ENCODE measurements at places on chromosomes 4 and X.

DNA sequence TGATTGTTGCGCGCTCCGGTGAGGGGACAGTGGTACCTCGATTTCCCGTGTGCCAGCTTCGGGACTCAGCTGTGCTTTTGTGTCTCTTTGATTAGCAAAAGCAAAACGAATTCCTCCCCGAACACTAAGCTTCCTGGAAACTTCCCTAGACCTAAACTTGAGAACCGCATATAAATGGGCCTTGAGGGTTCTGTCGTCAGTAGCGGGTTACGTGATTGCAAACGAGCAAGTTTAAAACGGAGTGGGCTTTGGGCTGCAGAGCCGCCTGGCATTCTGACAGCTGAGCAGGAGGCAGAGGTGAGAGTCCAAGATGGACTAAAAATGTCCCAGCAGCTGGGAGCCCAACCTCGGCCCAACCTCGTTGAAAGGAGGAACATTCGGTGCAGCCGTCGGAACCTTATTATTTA lies 1.2 kb upstream of the TAPT1 start:
- DNase-seq: no peak

DNA sequence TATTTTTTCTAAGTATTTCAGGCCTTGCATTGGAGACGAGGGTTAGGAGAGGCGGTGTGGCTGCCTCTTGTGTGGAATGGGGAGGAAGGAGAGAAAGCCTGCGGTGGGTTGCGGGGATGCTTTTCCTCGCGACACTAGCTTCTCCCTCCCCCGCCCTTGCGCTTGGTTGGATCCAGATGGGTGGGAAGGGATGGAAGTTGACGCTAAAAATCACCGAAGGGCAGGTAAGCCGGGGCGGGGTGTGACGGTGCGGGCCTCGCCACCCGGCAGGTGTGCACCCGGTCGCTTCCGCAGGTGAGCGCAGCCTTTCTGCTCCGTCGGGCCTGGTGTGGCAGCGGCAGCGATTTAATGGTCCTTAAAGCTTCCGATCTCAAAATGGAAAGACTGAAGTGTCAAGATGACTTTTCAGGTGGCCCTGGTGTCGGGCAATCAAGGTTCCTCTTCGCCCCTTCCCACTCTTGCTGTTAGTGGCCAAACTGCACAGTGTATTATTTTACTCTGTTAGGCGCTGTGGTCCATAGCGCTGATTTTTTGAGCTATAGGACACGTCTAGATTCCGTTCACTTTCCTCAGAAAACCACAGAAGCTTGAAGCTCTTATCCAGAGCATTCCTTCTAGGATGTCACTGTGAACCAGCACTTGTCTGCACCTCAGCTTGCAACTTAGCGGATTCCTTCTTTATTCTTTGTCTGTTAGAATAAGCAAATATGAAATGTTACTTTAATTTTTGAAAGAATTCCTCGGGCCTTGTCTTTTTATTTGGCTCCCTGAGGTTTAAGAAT lies 765 bp downstream of the ENOPH1 start:
- DNase-seq: no peak

DNA sequence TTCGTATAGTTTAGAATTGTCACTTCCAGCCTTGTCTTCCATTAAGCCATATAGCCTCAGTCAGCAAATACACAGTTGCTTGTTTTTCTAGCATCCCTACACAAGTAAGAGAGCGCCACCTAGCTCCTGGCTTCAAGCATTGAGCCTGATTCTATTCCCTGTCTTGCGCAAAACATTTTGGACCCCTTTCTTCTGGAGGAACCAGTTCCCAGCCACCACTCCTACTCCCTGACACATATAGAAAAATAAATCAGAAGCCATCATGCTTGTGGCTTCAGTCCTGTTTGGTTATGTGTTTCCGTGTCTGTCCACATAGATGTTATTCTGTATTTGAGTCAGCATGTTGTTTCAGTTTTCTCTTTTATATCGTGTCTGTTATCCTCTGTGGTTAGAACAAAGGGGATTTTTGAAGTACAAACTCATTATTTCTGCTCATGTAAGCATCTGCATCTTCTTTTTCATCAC lies 59.9 kb downstream of the GK start:
- DNase-seq: peak; percentile 14

- DNase-seq: no peak
Observed at GRCh38 chrX:41198410-41198809, 113.2 kb downstream of the USP9X start.

GRCh38 chr4:3121110-3121509 lies 46.6 kb downstream of the HTT start:
- DNase-seq: no peak

DNA sequence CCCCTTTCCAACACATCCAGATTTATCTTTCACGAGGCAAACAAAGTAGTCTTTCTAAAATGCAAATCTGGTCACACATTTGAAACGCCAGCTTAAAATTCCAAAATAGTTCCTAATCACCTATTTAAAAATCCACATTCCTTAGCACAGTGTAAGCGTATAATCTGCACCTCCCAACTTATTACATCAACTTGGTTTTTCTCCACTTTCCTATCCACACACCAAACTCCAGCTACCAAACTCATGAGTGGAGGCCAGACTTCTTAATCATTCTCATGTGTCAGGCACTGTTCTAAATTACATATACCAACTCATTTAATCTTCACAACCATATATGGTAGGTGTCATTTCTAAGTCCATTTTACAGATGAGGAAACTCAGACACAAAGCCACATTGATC lies 33.8 kb downstream of the ENOX2 start:
- no peak for DNase-seq

- DNase-seq: no peak
Observed at GRCh38 chr4:150087006-150087405, 8.8 kb downstream of the DCLK2 start.

DNA sequence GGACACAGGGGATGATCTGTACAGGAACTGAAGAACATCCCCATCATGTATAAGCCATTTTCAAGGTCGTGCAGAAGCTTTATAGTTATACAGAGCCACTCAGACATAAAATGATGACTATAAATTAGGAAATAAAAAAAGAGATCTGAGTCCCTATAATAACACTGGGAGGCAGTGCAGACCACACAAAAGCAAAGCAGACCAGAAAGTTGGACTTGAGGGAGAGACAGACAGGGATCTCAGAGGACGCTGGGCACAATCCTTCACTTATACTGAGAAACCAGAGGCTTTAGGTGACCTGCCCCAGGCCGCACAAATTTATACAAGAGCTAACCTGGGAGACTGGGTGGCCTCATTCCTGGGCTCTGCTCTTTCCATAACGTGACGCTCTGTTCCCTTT lies 70.5 kb downstream of the HADH start:
- DNase-seq: no peak

DNA sequence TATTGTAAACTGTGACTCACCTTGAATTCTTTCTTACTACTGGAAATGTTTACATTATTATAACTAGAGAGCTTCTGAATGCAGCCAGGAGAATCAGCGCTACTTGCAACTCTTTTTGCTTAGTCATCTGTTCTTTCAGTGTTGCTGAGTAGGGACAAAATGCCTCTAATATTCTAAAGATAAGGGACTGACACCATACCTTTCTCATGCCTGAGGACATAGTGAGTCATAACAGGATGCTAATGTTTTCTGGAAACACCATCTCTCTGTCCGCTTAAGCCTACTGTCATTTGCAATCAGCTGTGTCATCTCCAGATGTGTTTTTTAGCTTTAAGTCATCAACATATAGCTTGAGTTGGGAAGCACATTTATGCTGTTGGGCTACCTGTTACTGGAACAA lies 108.3 kb downstream of the QRFPR start:
- no peak for DNase-seq

DNA sequence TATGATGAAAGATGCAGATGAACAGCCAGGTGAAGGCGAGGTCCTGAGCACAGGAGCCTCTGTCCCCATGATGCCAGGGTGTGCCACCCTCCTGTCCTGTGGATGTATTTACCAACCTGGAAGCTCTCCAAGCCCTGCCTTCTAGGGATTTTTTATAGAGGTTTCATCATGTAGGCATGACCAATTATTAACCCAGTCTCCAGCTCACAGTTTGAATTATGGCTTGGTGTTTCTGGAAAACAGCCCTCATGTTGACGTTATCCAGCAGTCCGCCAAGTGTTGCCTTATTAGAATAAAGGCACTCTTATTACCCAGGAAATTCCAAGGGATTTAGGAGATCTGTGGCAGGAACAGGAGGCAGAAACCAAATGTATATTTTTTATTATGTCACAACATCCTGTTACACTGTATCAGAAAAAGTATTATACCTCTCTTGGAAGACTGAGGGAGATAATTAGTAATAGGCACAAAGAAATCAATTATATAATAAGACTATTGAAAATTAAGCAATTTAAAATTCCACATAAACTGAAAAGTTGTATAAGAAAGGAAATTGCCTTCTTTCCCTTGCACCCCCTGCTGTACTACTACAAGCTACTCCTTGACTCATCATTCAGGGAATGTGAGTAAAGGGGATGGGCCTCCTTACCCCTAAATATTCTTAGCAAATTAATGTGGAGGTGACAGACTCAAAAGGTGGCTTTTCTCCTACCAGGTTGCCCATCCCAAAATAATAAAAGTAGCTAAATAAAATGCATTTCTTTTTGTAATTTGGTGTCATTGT lies 129.6 kb downstream of the ZNF330 start:
- peak; percentile 69 for DNase-seq

GRCh38 chr4:163679189-163679588 lies 184.7 kb downstream of the TMA16 start:
- no peak for DNase-seq

DNA sequence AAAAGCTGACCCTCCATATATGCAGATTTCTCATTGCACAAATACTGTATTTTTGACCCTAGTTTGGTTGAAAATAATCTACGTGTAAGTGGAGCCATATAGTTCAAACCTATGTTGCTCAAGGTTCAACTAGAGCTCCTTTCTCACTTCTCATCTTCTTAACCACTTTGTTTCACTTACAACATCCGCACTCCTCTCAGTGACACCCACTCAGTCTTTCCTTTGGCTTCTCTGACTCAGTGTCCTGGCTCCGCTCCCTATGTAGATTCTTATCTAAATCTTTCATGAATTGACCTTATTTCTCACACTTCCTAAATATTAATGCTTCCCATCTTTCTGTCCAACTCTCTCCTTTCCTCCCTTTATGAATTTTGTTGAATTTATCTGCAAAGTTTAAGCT lies 32.9 kb upstream of the DKK2 start:
- DNase-seq: peak; percentile 29

DNA sequence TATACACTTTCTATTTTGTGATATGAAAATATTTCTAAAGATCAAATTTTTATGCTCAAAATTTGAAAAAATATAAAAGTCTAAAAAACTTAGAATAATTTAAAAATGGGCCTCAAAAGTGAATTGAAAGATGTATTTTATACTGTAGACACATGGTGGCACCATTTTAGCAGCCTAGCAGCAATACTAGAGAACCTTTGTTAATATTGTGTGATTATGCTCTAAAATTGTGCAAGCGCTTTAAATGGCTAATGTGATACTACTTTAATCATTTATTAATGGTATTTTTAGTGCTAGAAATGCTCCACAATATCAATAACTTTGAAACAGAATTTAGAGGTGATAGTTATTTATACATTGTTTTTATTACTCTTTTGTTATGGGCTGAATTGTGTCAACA lies 3.7 kb upstream of the GUF1 start:
- no peak for DNase-seq

GRCh38 chr4:119697887-119698393 lies 69.3 kb upstream of the PDE5A start:
- DNase-seq: no peak

- no peak for DNase-seq
Observed at GRCh38 chrX:131763674-131764073, 219.8 kb downstream of the OR13H1 start.

DNA sequence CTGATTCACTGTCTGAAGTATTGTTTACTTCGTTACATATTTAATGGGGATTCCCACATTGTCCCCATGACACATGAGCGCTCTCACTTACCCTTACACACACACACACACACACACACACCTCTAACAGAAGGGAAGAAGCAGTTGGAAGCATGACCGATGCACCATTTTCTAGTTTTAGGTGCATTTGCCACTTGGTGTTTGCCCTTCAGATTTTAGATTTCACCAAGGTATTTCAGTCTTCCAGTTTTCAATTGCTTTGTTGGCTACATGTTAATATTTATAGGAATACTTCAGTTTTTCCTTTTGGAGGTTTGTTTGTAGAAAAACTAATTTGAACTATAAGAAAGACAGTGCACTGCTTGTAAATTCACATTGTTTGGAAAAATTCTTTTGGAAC lies 3.1 kb downstream of the POU4F2 start:
- DNase-seq: no peak

DNA sequence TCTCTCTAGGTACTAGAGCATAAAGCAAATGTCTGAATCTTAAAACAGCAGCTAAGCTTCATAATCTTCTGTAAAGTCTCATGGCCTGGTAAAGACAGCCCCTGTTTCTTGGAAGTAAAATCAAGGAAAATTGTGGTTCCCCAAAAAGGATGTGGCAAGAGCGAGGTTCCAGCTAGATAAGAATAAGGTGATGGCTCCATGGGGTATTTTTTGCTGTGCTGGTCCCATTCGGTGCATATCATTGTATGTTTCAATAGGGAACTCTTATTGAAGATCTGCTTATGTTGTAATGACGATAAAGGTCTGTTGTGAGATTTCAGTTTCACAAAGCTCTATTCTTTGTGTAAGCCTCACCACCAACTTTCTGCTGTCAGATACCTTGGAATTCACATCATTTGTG lies 316.9 kb upstream of the NOCT start:
- DNase-seq: no peak

DNA sequence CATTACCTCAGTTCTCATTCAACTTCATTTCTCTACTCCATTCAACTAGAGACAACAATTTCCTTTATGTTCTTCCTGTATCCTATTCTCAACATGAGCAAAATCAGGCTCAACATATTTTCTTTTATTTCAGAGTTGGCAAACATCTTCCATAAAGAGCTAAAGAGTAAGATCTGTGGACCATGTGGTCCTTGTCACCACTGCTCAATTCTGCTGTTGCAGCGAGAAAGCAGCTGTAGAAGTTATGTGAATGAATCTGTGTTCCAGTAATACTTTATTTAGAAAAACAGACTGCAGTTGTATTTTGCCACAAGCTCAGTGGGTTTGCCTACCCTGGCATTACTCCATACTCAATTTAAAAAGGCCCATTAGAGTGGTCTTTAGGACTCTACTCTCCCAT lies 2057.3 kb downstream of the ARAP2 start:
- no peak for DNase-seq

DNA sequence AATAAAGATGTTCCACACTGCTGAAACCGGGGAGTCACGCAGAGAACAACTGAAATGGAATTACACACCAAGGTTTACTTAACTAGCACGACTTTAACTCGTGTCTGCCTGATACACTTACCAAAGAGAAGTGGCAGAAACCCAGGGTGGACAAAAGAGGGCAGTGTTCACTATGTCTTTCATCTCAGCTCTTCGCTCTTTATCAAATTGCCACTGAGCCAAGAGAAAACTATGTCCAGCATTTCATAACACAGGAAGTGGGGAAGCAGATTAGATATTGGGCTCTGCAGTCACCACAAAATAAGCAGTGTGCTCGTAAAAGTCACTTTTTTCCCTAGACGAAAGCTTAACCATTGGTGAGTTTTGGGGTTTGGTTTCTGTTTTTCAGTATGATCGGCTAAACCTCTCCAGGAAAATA lies 155.7 kb downstream of the CHIC2 start:
- peak; percentile 74 for DNase-seq

GRCh38 chrX:87525771-87526229 lies 8.2 kb downstream of the KLHL4 start:
- DNase-seq: no peak

GRCh38 chrX:149230689-149231088 lies 274.4 kb downstream of the IDS start:
- DNase-seq: no peak
